Amniotic stem cell (primary cell): ENCODE measurements at places on chromosomes 3 and 15.

DNA sequence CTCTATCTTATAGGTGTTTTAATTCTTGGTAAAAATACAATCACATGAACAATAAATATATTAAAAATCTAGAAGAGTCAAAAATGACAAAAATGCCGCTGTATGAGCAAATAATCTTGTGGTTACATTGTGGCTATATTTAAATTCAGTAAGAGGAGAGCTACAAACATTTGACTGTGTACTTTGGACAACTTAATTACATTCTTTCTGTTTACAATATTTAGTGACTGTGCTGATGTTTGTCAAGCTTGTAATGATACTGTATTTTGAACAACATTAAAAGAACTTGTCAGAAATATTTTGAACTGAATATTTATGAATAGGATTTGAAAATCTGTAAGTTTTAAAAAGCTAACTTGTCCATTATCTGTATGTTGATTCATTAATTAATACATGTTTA lies 598.3 kb downstream of the SI start:
- DNase-seq = no peak

DNA sequence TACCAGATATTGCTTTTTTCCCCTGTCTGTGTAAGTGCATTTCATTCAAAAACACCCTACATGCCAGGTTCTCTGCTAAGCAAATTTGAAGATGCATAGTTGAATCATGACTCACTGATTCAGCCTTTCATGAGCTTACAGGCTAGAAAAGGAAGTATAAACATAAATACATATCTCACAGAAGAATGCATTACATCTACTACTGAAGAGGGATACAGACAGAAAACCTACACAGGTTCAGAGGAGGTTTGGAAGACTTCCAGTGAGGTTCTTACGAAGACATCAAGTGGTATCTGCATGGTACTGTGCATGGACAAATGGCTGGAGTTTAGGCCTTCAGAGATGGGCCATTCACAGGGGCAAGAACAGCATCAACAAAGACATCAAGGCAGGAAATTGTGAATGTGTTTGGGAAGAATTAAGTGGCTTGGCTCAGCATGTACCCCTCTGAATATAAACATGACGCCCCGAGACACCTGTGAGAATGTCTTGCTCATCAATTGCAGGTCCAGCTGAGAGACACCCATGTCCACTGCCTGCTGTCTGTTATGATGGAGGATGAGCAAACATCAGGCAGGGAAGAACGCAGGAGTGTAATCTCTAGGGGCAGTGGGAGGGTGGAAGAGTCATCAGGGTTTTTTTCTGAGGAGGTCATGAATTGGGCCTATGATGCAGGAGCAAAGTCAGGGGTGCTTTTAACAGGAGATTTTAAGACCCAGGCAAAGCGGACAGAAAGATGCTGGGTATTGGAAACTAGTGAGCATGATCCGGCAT lies 105.1 kb upstream of the GALNT15 start:
- DNase-seq = peak; percentile 51

GRCh38 chr3:128012050-128012449 lies 40.2 kb upstream of the SEC61A1 start:
- DNase-seq = no peak

DNA sequence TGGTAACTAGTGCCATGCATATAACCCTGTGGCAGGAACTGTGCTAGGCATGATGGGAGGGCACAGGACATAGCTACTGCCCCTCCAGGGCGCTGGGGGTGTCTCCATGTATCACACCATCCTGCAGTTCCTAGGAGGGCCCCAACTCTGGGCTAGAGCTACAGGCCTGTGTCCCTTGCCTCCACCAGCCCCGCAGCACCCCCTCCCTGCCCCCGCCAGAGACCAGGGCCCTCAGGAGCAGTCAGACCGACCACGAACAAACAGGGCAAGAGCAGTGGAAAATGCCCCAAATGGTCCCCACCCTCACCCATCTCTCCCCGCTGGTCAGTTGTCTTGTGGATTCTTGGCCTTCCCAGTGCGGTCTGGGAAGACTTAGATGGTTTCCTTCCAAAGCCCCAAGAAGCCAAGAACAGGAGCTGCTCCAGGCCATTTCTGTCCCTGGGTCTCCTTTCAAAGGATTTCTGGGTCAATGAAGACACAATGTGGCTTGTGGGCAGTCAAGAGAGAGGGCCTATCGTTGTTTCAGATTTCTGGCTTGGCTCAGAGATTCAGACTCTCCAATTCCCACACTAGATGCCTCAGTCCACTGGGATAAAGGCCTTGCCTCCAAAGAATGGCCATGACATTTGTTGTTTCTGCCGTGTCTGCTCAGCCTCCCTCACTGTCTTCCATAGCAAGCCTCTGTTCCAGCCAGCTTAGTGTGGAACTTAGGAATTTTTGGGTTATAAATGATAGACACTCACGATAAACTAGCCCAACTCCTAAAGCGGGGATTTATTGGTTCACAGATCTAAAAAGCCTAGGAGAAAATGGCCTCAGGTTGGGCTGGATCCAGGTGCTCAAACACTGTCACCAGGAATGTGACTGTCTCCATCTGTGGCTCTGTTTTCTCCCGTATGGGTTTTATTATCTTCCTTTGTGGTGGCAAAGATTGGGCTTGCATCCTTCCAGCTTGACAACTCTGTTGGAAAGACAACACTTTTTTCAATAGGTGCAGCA lies 80.6 kb downstream of the LSM3 start:
- no peak for DNase-seq

DNA sequence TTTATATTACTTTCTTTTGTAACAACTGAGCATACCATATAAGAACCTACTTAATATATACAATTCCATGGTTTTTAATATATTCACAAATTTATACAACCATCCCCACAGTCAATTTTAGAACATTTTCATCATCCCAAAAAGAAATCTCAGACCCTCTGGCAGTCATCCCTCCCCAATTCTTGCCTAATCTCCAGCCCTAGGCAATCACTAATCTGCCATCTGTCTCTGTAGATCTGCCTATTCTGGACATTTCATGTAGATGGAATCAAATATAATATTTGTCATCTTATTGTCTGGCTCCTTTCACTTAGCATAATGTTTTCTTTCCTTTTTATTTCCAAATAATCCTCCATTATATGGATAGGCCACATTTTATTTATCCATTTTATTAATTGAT lies 92.5 kb downstream of the LARS2 start:
- no peak for DNase-seq

DNA sequence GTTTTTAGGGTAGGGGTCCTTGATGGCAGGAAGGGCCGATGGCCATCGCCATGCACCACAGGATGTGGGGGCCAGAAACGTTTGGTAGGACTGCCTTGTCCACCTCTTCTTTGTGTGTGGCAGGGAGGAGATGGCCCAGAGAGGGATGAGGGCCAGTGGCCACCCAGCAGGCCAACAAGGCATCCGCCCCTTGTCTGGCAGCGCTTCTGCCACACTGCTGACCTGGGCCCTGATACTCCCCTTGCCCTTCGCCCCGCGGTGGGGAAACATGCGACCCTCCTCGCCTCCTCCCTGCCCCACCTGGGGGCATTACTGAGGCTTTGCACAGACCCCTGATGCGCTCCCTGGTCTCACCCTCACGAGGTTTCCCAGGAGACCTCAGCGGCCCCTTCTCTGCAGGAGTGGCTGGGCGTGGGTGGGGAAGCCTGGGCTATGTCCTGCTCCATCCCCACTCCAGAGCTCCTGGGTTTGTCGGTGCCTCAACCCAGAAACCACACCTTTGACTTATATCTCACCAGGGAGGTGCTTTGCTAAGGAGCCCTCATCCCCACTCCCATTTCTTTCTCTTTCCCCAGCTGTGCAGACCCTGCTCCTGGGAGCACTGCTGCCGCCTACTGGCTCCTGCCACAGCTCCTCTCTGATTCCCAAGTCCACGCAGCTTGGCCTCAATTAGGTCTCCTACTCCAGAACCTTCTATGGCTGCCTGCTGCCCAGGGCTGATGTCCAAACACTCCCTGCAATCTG lies 38.7 kb downstream of the FEM1B start:
- no peak for DNase-seq

DNA sequence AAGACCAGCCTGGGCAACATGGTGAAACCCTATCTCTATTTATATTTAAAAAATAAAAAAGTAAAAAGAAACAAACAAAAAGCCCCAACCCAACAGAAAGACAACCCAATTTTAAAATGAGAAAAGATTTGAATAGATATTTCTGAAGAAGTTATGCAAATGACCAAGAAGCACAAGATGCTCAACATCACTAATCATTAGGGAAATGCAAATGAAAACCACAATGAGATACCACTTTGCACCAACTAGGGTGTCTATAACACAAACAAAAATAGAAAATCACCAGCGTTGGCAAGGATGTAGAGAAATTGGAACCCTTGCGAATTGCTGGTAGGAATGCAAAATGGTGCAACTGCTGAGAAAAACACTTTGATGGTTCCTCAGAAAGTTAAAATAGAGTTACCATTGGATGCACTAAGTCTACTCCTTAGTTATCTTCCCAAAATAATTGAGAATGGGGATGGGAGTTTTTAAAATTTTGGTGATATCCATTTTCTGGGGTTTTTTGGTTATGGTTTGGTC lies 45.8 kb upstream of the CCNB2 start:
- DNase-seq = no peak

GRCh38 chr3:107356706-107357105 lies 20.5 kb upstream of the CCDC54 start:
- DNase-seq = no peak

GRCh38 chr3:16181361-16181760 lies 6.9 kb downstream of the GALNT15 start:
- no peak for DNase-seq

- no peak for DNase-seq
Observed at GRCh38 chr15:82810890-82811426, 1.5 kb downstream of the WHAMM start.

DNA sequence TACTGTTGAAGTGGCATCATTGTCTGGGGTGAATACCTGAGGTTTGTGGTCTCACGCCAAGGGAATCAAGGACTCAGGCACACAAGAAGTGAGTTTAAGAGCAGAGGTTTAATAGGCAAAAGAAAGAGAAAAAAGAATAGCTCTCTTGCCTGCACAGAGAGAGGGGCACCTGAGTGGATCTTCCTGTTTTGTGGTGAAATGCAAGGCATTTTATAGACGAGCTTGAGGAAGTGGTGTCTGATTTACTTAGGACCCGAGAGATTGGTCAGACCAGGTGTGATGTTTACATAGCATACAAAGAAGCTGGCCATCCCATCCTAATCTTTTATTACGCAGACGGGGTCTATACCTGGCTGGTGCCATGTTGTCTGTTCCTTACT lies 13.2 kb downstream of the CCR5 start:
- no peak for DNase-seq

- DNase-seq = no peak
Observed at GRCh38 chr15:58511599-58511987, 79.8 kb downstream of the LIPC start.

- DNase-seq = no peak
Observed at GRCh38 chr3:31343075-31343474, 189.7 kb upstream of the STT3B start.

GRCh38 chr15:89018207-89018606 lies 70.0 kb upstream of the ABHD2 start:
- no peak for DNase-seq

DNA sequence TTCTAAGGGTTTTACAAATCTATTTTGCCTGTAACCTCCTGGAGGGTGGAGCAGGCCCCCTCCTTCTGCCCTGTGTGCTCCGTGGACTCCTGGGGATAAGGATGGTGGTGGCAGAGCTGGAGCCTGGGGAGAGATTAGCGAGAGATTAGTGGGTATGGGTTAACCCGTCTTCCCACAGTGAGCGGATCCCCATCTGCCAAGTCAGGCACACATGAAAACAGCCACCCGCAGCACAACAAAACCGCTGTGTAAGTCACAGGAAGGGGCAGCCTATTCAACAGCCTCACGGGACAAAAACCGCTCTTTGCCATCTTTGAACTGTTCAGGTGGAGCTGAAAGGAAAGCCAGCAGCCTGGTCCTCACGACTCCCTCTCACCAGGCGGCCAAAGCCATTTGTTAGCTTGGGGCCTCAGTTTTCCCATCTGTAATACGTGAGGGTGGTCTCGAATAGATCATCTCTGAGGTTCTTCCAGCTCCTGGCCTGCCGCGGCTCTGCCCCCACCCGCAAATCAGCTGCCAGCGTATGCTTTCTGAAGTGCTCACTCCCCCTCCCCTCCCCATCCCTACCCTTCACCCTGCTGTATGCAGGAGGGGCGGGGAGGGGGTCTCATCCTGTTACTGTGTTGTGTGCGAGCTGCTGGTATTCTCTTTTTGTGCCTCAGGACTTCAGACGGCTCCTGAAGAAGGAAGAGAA lies 43.6 kb downstream of the PDIA5 start:
- DNase-seq = no peak

GRCh38 chr15:31278061-31278445 lies 48.6 kb upstream of the KLF13 start:
- no peak for DNase-seq

GRCh38 chr3:186815435-186815834 lies 9.2 kb upstream of the RFC4 start:
- no peak for DNase-seq

GRCh38 chr3:30779686-30780287 lies 114.7 kb downstream of the GADL1 start:
- DNase-seq = peak; percentile 25

- no peak for DNase-seq
Observed at GRCh38 chr15:77544162-77544561, 88.5 kb downstream of the LINGO1 start.

GRCh38 chr3:124648551-124648950 lies 81.7 kb upstream of the UMPS start:
- DNase-seq = no peak

DNA sequence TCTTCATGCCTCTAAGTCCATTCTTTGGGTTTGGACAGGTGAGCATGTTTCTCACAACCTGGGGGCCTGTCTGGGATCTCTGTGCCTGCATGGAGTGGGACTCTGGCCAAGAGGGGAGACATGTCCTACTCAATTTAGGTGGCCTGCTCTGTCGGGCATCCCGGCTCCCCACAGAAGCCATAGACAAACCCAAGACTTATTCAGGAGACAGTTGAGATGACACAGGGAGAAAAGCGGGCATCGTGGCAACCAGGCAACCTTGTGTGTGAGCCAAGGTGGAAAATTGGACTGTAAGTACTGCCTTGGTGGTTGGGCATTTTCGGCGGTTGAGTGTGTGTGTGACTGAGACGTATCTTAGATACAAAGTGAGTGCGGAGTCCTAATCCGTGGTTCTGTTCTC lies 40.5 kb downstream of the PPCDC start:
- no peak for DNase-seq

GRCh38 chr3:35965908-35966307 lies 326.6 kb downstream of the ARPP21 start:
- DNase-seq = peak; percentile 1

GRCh38 chr3:144128108-144128892 lies 156.7 kb downstream of the DIPK2A start:
- DNase-seq = no peak

- no peak for DNase-seq
Observed at GRCh38 chr15:70470556-70471191, 292.7 kb downstream of the UACA start.

DNA sequence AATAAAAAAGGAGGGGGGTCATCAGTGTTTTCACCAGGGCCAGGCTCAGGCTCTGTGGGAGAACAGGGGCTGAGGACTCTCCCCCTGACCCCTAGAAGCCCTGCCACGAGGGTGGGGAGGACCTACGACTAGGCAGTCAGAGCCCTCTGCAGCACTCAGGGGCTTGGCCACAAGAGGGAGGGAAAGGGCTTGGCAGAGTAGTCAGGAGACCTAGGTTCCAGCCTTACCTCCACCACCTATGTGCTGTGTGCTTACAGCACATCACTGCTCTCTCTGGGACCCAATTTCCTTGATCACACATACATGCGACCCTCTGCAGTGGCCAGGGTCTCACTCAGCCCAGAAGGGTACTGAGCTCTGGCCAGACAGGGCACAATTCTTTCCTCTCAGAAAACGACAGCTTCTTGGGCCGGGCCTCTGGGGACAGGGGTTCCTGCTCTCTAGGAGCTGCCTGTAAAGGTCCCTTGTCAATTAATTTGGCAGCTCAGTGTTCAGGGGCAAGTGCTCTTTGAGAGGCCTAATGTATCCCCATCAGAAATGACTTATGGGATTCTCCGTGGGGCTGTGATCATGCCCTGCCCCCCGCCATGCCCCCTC lies 16.4 kb upstream of the SKIC8 start:
- no peak for DNase-seq
